NCI-H1694 (cell line): ENCODE measurements at places on chromosomes 12 and 14.

DNA sequence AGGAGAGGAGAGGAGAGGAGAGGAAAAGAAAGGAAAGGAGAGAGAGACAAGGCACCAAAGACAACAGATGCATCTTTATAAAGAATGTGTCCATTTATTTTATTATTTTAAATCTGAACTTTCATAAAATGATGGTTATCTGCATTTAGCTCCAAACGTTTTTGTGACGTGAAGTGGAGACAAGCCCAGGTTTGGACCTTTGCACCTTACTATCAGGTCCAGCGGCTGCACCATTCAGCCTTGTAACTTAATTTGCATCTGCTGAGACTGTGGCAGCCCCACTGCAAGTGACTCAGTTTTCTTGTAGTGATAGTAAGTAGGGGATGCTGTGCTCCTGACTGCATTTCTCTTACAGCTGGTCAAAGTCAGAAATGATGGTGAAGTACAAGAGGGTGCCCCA lies 130.7 kb downstream of the NTF3 start:
- DNase-seq, result no peak

DNA sequence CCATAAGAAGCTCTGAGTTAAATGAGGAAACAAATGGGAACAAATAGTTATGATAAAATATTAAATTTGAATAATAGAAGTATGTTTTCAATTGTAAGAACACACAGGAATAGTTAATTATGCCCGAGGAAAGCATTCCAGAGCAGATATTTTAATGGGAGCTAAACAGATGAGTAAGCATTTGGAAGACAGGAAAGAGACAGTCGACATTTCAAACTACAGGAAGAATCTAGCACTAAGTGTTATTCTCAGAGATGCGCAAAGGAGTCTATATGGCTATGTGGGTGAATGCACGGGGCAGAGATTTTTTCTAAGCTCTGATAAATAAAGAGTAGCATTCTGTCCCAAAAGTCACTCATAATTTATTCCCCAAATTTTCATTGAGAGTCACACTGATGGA lies 64.5 kb upstream of the SSTR1 start:
- DNase-seq, result no peak

- DNase-seq, result peak; percentile 85
Observed at GRCh38 chr12:31118347-31119191, 44.9 kb downstream of the DDX11 start.

- no peak for DNase-seq
Observed at GRCh38 chr12:4505376-4505986, 33.2 kb upstream of the RAD51AP1 start.

DNA sequence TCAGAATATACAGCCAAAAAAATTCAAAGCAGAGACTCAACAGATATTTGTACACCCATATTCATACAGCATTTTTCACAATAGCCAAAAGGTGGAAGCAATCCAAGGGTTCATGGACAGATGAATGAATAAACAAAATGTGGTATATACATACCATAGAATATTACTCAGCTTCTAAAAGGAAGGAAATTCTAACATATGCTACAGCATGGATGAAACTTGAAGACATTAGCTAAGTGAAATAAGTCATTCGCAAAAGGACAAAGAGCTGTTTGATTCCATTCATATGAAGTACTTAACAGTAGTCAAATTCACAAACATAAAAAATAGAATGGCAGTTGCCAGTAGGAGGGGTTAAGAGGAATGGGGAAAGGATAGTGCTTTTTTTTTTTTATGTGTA lies 91.8 kb upstream of the ARID2 start:
- no peak for DNase-seq

GRCh38 chr12:3600039-3600720 lies 109.2 kb downstream of the PRMT8 start:
- no peak for DNase-seq

GRCh38 chr14:68896132-68896531 lies 83.0 kb downstream of the ACTN1 start:
- no peak for DNase-seq

- DNase-seq, result no peak
Observed at GRCh38 chr14:68208218-68208617, 388.6 kb downstream of the RAD51B start.

GRCh38 chr14:24277606-24278321 lies 6.4 kb upstream of the RABGGTA start:
- DNase-seq, result no peak

DNA sequence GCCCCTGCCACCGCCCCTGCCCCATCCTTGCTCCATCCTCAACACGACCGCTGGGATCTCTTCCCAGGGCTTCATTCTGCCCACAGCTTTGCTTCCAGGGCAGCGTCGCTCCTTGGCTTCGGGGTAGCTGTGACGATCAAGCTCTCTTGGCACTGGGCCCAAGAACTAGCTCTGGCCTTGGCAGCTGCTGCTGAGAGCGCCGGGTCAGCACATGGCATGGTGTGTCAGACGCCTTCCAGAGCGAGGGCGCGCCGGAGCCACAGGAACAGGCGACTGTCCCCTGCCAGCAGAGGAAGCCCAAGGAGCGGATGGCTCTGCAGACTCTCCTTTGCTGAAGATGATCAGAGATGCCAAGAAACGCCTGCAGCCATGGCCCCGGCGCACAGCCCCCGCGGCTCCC lies 15.9 kb downstream of the RAB35 start:
- no peak for DNase-seq

DNA sequence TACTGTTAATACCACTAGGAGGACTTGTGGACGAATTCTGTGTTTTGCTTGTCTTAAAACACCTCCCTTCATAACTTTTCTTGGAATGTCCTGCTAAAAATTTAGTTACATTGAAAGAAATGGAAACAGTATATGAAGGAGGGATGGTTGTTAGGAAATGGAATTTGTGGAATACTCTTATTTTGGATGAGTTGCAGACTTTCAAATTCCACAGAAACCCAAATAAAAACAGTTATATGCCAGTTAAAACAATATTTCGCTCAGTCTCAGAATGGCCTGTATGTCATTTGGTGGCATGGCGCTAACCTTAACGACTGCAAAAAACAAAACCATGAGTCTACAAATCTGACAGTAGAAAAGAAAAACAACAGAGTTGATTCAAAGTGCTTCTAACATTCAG lies 12.2 kb upstream of the ARHGAP5 start:
- no peak for DNase-seq

GRCh38 chr12:70042675-70043074 lies 200.6 kb upstream of the CNOT2 start:
- DNase-seq, result peak; percentile 8

- DNase-seq, result peak; percentile 13
Observed at GRCh38 chr12:11689591-11690186, 40.2 kb downstream of the ETV6 start.

DNA sequence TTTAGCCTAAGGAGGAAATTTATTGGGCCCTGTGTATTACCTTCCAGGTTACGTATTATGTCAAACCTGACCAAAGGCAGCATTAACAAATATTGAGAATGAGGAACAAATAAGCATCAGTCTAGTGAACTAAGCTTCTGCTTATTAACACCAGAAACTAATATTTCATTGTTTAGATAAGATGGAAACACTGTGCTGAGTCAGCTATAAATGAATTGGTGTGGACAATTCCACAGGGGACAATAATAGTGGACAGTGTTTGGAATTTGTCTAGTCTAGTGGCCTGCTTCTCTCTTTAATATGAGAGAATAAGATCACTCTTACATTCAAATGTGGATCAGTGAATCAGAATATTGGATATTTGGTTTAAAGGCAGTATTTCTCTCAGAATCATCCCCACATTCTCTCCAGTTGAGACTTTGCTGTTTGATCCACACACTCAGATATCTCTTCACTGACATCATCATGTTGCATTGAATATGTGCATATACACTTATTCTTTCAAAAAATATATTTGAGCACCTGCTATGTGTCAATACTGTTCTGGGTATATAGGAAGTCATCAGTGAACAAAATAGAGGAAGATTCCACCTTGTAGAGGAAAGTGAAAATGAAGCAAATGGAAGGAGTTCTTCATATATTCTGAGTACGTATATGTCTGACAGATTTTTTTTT lies 136.3 kb downstream of the DIO2 start:
- no peak for DNase-seq

GRCh38 chr12:126582231-126582630 lies 1517.0 kb downstream of the AACS start:
- DNase-seq, result no peak
